ENCODE measurements at places on chromosomes 4 and X. TPM values are rescaled to one million over a fixed set of nuclear protein-coding genes. Genes with fewer than 3 reads are reported as not detected.

DNA sequence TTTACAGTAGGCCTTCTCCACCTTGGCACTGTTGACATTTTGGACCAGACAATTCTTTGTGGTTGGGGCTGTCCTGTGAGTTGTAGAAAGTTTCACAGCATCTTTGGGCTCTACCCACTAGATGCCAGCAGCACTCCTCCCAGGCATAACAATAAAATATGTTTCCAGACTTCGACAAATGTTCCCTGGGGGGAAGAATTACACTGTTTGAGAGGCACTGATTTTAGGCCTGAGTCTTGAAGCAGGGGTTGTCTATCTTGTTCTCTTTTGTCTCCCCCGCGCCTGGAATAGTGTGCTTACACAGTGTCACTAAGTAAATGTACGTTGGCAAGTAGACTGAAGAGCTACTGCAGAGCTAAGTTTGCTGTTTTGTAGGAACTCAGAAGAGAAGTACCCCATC lies 254.4 kb upstream of the BOD1L1 start:
- DNase-seq, result no peak

The ASB12 gene
- polyA plus RNA-seq, result not detected

DNA sequence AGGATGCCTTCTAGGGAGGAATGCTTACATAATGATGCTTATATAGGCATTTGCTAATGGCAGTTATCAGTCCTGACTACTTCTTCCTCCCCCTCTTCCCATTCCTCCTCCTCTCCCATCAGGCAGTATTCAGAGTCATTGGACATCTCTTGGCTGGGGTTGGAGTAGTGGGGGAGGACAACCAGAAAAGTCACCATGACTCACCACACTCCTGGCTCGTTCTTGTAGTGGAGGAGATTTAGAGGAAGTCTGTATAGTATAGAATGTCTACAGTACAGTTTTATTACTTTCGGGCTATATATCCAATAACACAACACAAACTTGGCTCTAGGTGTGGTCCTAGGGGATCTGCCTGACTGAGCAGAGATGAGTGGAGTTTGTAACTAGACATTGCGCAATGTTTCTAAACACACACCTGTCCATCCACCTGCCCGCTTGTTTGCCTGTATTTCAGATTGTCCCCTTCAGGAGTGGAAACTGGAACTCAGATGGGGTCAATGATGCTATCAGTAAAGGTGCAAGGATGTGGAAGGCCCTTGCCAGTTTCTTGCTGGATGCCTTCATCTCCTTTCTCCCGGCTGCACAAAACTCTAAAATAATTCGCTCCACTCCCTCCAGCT lies 27.9 kb upstream of the KIAA1210 start:
- no peak for DNase-seq

The USP51 gene
- 0.49 TPM for polyA plus RNA-seq

- peak; percentile 52 for DNase-seq
Measured at GRCh38 chr4:149164282-149164681, 651.4 kb downstream of the IQCM start.

- DNase-seq, result no peak
Measured at GRCh38 chrX:87663421-87663820, 145.8 kb downstream of the KLHL4 start.

DNA sequence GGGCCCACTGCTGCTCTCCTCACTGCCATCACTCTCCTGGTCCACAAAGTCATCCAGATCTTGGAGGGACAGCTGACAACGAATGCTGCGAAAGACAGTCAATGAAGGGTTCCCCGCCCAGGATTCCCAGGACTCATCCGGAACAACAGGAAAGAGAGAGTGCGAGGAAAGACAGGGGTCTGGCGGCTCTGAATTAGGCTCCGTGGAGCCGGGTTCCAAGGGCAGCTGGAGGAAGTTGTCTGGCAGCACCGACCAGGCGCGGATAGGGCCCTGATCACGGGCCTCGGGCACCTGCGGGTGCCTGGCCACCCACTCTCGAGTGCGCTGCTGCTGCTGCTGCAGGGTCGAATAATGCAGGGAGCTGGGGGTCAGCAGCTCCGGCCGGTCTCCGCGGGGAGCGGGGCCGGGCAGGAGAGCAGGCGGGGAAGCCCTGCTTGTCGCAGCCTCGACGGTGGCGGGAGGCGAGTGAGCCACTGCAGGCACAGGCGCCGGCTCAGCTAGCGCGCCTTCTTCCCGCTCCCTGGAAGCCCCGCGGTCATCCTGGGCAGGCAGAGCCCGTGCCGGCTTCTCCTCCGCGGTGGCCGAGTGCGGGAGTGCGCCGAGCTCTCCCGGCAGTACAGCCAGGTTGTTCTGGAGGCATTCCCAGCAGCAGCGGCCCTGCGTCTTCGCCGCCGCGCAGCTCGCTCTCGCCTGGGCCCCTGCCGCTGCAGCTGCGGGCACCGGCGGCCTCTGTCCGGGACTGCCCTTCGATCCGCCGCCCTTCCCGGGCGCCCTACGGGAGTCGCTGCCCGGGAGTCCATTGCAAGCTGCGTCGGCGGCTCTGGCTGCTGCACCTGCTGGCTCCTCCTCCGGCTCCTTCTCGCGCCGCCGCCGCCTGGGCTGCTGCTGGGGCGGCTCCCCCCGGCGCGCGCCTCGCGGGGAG lies 1.1 kb downstream of the SOWAHB start:
- DNase-seq, result no peak

DNA sequence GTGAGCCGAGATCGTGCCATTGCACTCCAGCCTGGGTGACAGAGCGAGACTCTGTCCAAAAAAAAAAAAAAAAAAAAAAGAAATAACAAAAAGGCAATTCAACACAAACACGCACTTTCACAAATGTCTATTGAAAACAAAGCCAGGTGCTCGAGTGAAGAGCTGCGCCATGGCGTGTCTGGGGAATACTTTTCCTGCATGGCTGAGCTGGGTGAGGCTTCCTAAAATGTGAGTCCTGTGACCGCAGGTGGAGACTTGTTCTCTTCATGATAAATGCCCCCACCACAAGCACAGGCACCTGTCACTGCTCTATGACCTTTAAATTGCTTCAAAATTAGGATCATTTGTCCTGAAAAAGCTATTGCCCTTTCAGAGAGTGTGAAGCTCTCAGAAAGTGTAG lies 4.0 kb upstream of the ABLIM2 start:
- DNase-seq, result no peak

DNA sequence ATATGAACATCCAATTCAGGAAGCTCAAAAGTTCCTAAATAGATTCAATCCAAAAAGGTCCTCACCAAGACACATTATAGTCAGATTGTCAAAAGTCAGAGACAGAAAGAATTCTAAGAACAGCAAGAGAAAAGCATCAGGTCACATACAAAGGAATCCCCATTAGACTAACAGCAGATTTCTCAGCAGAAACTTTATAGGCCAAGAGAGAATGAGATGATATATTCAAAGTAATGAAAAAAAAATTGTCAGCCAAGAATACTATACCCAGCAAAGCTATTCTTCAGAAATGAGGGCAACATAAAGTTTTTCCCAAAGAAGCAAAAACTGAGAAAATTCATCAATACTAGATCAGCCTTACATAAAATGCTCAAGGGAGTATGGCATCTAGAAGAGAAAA lies 106.6 kb upstream of the SH3RF1 start:
- DNase-seq, result no peak

GRCh38 chr4:98143001-98143899 lies at the start of gene STPG2:
TSS of gene STPG2 (minus strand) at chr4:98143476.
- peak; percentile 52 for DNase-seq

DNA sequence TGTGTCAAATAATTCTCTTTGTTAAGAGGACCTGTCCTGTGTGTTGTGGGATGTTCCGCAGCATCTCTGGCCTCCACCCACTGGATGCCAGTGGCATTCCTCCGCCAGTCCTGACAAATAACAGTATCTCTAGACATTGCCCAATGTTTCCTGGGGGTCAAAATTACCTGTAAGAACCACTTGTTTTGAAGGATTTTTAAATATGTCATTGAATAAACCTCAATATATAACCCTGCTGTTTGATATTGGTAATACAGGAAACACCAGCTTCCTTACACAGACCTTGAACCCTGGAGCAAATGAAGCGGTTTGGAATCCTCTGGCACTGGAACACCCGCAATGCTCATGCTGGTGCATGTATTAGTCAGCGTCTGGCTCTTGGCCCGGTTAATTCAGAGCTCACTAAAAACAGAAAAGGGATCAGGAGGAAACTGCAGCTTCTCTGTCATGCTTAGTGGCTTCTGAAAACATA lies 101.3 kb downstream of the TBL1X start:
- DNase-seq, result peak; percentile 32

DNA sequence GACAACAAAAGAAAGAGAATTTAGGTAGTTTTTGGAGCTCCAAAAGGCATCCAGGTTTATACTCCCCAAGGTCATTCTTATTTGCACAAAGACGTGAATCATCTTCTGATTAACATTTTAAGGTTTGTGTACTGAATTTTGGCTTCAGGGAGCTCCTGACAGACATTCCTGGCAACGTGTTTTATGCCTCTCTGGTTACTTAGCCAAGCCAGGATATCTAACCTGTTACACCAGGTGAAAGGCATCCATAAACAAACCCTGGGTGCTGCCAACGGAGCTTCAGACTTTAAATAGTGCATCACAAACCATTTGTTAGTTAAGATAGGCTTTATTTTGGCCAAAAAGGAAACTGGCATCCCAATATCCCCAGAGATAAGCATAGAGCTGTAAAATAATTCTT lies 997.3 kb downstream of the ARAP2 start:
- no peak for DNase-seq

The PDCL2 gene
- polyA plus RNA-seq, result not detected

The RPS6KA6 gene
- polyA plus RNA-seq, result 4.0 TPM

DNA sequence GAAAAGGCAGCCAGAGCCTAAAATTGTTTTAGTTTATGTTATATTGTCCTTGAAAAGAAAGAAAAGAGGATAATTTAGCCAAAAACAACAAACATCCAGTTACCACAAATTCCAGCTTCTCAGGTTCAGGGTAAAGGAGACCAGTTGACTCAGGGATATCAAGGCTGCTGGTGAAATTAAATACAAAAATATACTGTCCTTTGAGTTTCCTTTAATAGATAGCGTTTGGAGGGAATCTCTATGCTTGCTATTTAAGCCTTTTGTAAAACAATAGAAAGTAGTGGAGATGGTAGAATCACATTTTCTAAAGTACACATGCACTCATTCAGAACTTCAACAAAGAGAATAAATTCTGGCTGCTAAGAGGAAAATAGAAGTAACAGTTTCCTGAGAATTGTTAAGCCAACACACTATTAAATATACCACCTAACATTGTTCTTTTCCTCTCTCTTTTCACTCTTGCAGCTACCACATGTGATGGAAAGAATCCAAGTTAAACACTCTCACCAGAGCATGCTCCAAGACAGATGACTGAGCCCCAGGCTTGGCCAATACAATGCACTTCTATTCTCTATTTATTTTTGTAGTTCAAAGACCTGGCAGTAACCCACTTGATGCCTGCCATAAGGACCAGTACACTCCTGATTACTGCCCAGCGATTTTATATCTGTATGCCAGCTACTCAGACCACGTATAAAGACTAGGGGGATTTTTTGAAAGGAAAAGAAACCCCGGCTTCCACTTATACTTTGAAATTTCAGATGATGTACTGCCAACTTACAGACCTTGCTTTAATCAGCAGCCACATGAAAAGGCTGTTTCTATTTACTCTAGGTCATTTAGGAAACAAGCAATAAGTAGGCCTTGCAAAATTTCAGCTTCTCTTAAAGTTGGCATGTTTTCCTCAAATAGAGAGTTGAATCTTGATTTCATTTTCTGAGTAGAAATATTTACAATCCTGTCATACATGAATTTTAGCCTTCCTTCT lies 756.9 kb downstream of the FAT4 start:
- no peak for DNase-seq

The GRPR gene
- polyA plus RNA-seq, result 0.34 TPM

- DNase-seq, result no peak
Measured at GRCh38 chrX:65971151-65971550, 68.7 kb downstream of the VSIG4 start.

- peak; percentile 79 for DNase-seq
Measured at GRCh38 chr4:15920723-15921591, 17.6 kb downstream of the FGFBP1 start.

- no peak for DNase-seq
Measured at GRCh38 chrX:40488296-40488695, 92.5 kb upstream of the ATP6AP2 start.

The HSPA4L gene
- 0.72 TPM for polyA plus RNA-seq

The IL21 gene
- not detected for polyA plus RNA-seq

DNA sequence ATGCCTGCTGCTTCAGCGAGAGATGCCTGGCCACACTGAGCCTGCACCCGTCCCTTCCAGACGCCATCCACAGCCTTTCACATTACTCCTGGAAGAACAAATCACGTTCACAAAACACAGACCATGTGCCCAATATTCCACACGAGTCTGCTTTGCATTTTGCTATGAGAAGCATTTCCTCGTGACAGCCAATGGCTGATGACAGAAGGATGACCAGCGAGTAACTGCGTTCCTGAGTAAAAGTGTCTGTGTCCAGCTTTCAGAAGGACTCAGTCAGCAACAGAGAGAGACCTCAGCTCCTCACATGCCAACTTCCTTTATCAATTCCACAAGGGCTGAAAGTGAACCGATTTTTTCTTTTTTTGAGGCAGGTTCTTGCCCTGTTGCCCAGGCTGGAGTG lies 19.5 kb downstream of the NAT8L start:
- peak; percentile 2 for DNase-seq

GRCh38 chr4:27048429-27049238 lies 188.0 kb downstream of the STIM2 start:
- no peak for DNase-seq

- no peak for DNase-seq
Measured at GRCh38 chr4:154854362-154854761, 73.3 kb downstream of the RBM46 start.

GRCh38 chrX:11867610-11868345 lies 109.7 kb downstream of the MSL3 start:
- no peak for DNase-seq

The GPRASP1 gene
- 0.60 TPM for polyA plus RNA-seq
